ENCODE measurements at places on chromosomes 5 and 9.
A peak's percentile ranks its signal among the peaks of the same experiment; 100 is the strongest.

- DNase-seq, result peak; percentile 95
These were observed at the start of gene MAT2B for GRCh38 chr5:163505368-163506094. MAT2B (plus strand) TSS chr5:163505619; CDS start chr5:163505687, 68 bp downstream.

- DNase-seq, result no peak
These were observed 204.3 kb downstream of the DMRTA1 start for GRCh38 chr9:22650946-22651345.

GRCh38 chr5:160219356-160219755, 9.9 kb upstream of the FABP6 start:
- DNase-seq, result no peak

DNA sequence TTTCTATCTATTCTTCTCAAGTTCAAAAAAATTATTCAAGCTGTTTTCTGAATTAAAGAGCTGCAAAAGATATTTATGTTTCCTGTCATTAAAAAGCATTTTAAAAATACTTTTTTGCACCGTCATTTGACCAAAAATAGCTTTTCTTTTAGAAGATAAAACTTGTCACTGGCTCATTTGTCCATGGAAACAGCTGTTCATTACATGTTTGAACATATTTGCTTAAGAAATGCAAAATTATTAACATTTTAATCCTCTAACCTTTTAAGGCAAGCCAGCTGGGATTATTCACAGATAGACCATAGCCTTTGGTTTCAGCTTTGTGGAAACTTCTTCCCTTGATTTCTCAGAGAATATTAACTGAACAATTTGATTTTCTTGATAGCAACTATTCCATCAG, 393.9 kb downstream of the TUSC1 start:
- DNase-seq, result no peak

Data from activated naive CD8-positive, alpha-beta T cell treated with anti-CD3 and anti-CD28 coated beads, Interleukin-2, amount 10 ng/mL, durations not matched to agents 7 days and 5 days (primary cell).